HT-29 (cell line): ENCODE measurements at places on chromosomes 5 and 9. TPM values are rescaled to one million over a fixed set of nuclear protein-coding genes. Genes with fewer than 3 reads are reported as not detected.

DNA sequence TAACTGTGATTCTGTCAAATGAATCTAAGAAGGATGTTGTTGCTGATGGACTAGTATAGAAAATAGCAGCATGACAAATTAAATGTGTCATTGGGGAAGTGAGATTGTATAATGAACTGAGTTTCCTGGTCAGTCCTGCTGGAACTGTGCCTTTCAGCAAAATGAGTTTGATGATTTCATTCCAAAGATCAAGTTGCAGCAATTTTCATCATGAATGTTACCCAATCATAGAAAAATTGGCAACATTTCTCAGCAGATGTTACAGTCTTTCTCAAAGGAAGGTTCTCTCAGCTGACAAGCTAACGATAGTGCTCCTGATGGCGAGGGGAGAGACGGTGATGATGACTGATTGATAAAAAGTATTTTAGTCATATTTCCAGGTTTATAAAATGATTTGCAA lies 10.7 kb downstream of the PCDHAC2 start:
- DNase-seq: no peak

DNA sequence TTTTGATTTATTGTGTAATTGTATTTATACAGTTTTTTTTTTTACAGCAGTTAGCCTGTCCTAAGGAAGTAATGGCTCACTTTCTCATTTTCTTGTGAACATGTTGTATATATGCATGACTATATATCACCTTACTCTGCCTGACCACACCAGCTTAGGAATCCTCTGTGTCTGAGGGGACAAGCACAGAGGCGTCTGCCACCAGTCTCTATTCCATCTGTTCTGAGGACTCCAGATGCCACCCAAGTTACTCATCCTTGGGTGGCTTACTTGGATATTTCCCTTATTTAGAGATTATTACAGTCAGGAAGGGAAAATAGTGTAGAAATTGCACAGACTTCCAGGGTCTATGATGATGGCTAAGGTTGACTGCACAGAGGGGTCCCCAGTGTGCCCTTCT lies 256.3 kb upstream of the C9orf72 start:
- no peak for DNase-seq

DNA sequence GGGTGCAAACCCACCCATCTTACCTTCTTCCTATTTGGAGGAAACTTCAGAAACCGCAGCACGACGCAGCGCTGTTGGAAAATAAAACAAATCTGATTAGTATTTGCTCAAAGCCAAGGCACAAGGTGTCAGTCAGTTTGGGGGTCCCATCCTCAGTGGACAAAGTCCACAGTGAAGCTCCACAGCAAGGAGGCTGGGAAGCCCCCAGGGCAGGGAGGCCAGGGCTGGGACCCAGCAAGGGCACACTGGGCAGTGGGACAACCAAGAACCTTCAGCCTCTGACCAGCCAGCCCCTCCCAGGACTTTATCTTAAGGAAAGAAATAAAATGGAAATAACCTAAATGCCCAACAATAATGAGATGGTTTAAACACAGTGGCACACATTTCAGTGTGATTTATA lies 11.3 kb downstream of the IPPK start:
- no peak for DNase-seq

DNA sequence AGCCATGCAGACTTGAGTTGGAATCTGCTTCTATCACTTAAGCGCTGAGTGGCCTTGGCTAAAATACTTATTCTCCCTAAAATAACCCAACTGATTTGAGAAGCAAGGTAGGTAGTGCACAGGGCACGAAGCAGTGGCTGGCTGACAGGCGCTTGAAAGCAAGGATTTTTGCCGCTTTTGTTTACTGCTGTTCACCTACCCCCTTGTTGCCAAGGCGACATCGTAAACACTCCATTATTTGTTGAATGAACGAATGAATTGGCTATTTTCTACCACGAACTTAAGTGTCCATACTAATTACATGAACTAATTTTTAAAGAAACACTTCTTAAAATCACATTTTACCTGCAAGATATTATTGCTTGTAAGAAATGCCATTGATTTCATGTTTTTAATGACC lies 98.0 kb downstream of the ANKH start:
- no peak for DNase-seq

DNA sequence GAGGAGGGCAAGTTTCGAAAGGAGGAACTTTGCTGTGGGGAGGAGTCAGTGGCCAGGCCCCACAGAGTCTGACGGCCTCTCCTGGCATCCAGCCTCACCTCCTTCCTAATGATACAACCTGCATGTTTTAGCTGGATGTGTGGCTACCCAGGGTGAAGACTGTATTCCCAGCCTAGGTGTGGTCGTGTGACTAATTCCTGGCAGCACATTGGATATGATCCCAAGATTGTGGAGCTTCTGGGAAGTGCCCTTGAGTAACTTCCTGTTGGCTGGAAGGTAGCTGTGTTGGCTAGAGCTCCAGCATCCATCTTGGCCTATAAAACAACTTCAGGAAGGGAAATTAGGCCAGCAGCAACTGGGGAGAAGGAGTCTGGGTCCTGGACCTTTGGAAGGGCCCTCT lies 19.0 kb upstream of the LPCAT1 start:
- DNase-seq: peak; percentile 57

- no peak for DNase-seq
Observed at GRCh38 chr5:119340597-119341218, 15.1 kb upstream of the TNFAIP8 start.

GRCh38 chr5:179953987-179954386 lies 46.3 kb upstream of the TBC1D9B start:
- DNase-seq: no peak

DNA sequence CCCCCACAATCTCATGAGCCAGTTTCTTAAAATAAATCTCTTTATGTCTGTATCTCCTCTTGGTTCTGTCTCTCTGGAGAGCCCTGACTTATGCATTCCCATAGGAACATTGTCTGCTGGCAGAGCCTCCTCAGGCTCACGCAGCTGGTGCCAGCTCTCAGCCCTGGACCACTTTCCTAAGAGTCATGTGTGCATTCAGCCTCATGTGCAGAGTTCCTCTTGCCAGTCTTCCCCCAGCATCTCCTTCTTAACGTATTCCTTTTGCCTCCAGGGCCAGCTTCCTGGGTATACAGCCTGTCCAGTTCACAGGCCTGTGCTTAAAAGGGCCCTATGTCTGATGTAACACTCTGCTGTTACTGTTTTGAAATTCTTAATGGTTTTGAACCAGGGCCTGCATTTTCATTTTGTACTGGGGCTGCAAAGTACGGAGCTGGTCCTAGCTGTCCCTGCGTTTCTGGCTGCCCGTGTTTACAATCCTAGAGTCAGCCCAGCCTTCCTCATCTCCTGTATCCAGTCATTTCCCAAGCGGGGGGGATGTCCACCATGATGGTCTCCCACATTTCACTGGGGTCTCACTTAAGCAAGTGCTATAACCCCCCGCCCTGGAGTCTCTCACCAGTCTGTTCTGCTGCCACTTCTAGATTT lies 18.1 kb downstream of the ANKRD33B start:
- DNase-seq: no peak

GRCh38 chr9:106670418-106670817 lies 192.5 kb upstream of the ZNF462 start:
- DNase-seq: no peak

- DNase-seq: no peak
Observed at GRCh38 chr5:14405267-14405666, 176.3 kb upstream of the OTULINL start.

DNA sequence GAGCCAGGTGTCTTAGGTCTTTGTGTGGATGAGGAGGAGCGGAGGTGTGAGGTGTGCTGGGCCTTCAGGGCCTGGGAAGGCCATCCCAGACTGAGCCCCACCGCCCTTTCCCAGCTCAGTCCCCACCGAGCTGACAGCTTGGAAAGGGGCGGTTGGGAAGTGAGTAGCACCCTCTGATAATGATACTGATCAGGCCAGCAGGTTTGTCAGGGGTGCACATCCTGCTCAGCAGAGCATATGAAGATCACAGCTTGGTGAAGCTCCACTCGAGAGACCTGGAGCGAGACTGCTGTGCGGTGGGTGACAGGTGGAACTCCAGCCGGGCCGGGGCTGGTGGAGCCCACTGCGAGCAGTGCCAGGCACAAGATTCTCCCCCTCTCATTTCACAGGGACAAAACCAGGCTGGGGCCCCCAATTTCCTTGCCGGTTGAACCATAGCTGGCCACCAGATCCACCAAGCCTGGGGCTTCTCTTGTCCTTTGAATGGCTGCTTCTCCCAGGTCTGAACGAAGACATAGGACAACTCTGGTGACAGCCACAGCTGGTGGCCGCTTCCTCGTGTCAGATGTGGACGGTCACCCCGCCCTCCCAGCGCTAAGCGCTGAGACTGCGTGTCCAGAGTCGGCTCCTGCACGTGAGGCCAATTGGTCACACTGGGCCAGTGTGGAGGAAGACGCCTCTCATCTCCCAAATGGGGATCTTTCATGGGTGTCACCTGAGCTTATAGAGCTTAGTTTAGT lies 8.3 kb downstream of the QRFP start:
- DNase-seq: no peak

- no peak for DNase-seq
Observed at GRCh38 chr9:93235300-93235960, 51.5 kb downstream of the WNK2 start.

DNA sequence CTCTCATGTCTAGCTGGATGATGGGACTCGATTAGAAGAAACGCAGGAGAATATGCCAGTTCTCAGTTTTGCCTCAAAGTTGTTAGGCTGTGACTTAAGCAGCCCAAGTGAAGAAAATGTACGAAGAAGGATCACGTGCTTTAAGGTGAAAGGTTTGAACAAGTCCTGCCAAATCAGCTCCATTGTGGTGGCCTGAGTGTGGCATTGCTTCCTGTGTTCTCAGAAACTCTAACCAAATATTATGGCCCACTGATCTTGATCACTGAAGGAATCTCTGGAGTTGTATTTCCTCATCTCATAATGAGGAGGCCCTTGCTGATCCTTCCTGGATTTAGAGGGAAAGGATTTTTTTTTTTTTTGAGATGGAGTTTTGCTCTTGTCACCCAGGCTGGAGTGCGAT lies 44.0 kb downstream of the OTULIN start:
- DNase-seq: no peak

DNA sequence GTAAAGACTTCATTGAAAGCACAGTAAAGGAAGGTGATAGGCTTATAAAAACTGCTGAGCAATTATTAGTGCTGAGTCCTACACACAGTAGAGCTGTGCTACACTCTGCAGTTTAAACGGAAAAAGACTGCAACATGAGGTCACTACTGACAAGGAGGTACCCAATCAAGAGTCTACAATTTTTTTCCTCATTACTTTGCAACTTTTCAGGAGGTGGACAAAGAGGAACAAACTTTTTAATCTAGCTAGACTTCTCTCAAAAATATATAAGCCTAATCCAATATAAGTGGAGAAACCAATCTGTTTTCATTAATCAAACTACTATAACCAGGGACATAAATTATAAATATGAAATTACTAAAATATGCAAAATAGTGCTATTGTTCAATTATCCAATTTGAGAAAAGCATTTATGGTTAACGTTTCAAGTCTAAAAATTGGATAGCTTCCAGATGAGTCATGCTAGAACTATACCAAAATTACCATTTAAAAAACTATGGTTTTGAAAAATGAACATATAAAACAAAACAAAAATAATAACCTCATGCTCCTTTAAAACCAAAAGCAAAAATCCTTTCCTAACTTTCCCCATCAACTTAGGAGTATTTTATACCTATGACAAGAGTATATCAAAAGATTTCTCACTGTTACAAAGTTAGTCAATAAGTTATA lies 37.7 kb downstream of the FAM13B start:
- DNase-seq: no peak

- no peak for DNase-seq
Observed at GRCh38 chr9:127393645-127394044, 3.3 kb upstream of the SLC2A8 start.

- DNase-seq: no peak
Observed at GRCh38 chr9:90892918-90893317, 91.3 kb downstream of the SYK start.

DNA sequence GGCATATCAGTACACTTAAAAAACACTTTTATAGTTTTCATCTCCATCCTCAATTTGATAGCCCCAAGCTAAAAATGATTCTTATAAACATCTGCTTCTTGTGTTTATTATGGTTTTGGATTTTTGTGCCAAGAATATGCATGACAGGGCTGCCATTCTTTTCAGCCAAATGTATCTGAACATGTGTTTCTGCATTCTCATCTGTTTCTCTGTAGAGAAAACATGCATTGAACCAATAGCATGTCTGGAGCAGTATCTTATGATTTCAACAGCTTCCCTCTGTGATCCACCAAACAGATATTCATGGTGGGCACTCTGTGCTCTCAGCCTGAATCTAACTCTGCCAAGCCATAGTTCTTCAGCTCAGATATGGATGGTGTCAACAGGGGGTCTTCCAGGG lies 99.3 kb upstream of the ERCC6L2 start:
- DNase-seq: no peak

DNA sequence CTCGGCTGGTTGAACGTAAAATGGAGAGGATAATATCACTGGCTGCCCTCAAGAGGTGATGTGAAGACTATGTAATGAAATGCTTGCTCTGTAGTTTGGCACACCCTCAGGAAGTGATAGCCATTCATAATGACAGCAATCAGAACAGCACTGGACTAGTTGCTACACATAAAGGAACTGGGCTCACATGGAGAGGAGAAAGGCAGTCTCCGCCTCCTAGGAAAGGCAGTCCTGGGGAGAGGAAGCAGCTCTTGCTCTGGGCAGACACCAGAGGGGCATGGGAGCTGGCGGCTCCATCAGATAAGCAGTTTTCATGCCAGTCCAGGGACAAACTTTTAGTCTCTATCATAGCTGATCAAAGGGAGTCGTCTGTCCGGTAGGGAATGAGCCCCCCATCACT lies 46.9 kb downstream of the ARHGEF37 start:
- DNase-seq: no peak

DNA sequence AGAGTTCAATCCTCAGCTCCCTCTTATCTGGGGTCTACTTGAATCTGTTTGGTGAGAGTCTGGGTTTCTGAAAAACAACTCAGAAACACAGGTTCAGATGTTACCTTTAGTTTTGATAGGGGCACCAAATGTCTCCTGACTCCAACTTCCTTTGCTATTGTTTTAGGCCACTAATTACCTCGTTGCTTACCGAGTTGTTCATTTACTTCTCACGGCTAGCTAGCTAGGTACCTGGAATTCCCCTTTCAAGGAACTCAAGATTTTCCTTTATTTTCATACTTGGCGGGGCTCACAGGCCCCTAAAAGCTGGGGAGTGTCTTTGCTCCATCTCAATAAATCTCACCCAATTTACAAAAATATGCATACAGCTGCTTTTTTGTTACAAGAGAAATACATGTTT lies 111.4 kb downstream of the SLC28A3 start:
- DNase-seq: no peak

GRCh38 chr5:150318613-150319483 lies 16.1 kb upstream of the ARSI start:
- no peak for DNase-seq

The MARCOL gene
- not detected in 2 replicates for total RNA-seq

The CYFIP2 gene
- 14.8 and 14.9 TPM in 2 replicates for total RNA-seq

The ZNF189 gene
- 2.0 and 2.1 TPM in 2 replicates for total RNA-seq

The N4BP3 gene
- 0.39 and 0.81 TPM in 2 replicates for total RNA-seq

The FOXD4L4 gene
- not detected in 2 replicates for total RNA-seq

The GGTA1 gene
- not detected in 2 replicates for total RNA-seq

The EFNA5 gene
- 4.9 and 5.9 TPM in 2 replicates for total RNA-seq

The DBH gene
- total RNA-seq: not detected in 2 replicates

The ITK gene
- total RNA-seq: not detected in 2 replicates

The TMEM252 gene
- 0.15 and 0.26 TPM in 2 replicates for total RNA-seq

The FRMPD1 gene
- total RNA-seq: not detected in 2 replicates
